Effector memory CD8-positive, alpha-beta T cell (primary cell): ENCODE measurements at places on chromosomes 1 and 21.

- no peak for DNase-seq
These were observed 21.1 kb downstream of the ERRFI1 start for GRCh38 chr1:8004803-8005573.

GRCh38 chr21:39196310-39196709, 13.1 kb upstream of the PSMG1 start:
- no peak for DNase-seq

- peak; percentile 59 for DNase-seq
These were observed at the start of gene RAVER2 for GRCh38 chr1:64744492-64745180. TSS of gene RAVER2 (plus strand) at chr1:64745075. CDS start at chr1:64745173, 98 bp downstream.

- DNase-seq: no peak
These were observed 8.0 kb downstream of the ADGRL2 start for GRCh38 chr1:81808760-81809159.

- DNase-seq: no peak
These were observed 23.4 kb downstream of the SAMSN1 start for GRCh38 chr21:14522736-14523135.

DNA sequence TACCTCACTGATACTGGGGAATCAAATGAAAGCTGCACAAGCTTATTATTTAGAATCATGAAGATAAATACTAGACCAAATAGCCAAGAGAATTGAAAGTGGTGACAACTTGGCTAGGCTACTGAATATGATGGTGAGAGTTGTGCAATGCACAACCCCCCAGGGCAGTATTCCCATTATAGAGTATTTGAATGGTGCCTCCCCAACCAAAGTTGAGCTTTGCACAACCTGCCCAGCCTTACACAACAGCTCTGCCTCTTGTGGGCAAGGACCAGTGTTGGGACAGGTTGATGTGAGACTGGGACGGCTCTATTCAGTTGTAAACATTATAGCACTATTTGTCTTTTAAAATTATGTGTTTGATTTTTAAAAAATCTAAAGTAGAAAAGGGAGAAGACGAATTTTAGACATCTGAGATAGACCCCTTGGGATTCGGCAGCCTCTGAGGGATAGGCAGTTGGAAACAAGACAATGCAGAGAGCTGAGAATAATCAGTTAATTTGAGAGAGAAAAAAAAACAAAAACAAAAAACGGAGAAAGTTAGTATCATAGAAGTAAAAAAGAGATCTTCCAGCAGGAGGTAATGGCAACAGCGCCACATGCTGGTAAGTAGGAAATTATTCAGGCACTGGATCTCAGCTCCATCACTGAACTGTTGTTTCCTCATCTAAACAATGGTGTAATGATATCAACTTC, 91.0 kb upstream of the KCNA3 start:
- DNase-seq: peak; percentile 50

DNA sequence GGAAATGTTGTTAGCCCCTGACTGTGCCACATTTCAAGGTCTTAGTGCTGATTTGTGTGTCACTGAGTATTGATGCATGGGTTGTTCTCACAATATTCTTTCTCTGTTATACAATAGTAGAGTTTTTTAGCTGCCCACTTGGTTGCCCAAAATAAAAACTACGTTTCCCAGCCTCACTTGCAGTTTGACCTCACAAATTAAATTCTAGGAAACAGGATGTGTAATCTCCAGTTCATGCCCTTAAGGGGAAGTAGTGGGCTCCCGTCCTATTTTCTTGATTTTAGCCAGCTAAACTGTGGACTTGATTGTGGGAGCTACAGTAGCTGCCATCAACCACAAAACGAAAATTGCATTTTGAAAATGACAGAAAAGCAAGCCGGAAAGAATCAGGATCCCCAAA, 27.3 kb upstream of the LAMC1 start:
- DNase-seq: no peak

DNA sequence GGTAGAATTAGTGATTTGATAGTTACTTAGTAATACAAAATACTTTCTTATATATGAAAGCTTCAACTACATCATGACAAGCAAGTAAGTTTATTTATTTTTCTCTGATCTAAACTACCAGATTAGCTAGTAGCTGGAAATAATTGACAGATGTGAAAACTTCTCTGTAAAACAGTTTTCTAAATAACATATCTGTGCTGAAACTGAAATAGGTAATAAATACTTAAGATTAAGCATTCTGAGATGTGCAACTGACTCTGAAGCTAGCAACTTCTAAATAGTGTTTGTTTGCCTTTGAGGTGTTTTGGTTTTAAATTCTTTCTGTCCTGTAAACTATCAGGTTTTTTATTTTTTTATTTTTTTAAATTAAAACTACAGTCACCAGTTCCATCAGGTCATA, 18.5 kb upstream of the LHX8 start:
- DNase-seq: no peak

- no peak for DNase-seq
These were observed 432.3 kb downstream of the PTPRU start for GRCh38 chr1:29668551-29669157.

DNA sequence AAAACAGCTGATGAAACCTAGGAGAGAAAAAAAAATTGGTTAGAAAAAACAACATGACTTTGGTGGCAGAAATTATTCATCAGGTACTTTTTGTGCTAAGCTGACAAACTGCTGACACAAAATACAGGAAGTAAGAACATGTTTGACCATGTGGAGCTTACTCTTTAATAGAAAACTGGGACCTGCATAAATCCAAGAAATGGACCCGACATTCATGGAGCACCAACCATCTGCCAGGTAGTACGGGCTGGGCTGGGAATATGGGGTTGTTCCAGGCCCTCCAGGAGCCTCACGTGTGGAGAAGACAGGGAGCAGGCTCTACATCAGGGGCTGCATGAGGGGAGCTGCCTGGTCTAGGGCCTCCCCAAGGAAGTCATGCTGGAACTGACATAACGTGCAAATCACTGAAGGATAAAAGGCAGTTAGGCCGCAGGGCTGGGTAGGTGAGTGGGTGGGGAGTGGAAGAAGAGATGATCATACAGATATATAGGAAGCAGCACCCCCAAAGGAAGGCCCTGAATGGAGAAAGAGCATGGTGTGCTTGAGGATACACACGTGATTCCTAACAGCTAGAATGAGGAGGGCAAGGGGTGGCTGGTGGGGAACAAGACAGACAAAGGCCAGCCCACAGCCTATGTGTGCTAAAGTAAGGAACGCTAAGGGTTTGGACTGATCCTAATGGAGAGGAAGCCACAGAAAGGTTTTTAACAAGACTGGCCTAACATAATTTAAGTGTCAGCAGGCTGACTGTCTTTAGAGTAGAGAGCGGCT, 26.1 kb downstream of the CD58 start:
- DNase-seq: no peak

- no peak for DNase-seq
These were observed 4.4 kb downstream of the CITED4 start for GRCh38 chr1:40857737-40858136.

DNA sequence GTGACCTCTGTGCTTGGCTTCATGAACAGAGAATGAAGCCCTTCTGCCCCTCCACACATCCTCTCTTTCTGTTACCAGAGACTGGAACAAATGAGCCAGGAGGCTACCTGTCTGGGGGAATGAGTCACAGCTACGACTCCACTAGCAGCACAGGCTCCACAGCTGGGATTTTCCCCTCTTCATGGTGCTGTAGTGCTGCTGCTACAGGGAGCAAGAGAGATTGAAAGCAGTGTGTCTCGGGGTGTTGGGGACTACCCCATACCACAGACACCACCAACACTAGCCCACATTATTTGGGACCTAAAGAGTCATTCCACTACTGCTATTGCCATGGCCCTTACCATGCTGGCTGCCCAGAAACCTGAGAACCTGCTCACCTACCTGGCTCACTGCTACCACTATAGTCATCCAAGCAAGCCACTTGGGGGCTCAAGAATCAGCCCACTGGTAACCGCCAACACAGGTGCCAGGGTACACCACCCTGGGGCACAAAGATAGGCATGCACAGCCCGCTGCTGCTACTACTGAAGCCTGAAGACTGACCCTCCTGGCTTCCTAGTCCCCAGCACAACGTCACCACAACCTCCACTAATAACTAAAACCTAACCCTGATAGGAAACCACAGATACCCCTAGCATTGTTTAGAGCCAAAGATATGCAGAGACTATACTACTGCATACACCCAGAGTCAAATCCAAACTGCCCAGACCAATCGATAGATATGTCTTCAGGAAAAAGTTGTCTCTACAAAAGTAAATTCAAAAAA, 17.7 kb downstream of the CD1E start:
- DNase-seq: no peak
